ENCODE measurements at places on chromosomes 6 and 20.
A peak's percentile ranks its signal among the peaks of the same experiment; 100 is the strongest.

DNA sequence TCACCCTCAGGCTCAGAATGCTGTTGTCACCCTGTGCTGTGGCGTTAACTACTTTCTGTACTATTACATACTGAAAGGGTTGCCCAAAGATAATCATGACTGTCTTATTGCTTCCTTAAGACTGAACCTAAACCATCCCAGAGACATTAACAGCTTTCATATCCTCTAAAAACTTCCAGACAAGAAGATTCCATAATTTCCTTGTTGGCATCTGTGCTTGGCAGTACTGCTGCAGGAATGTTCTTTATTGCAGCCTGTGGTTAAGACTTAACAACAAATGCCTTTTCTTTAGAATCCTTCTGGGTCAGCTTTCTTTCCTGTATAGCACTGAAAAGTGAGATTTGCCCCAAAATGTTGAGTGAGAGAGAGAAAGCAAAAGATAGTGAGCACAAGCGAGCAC lies 109.7 kb downstream of the GJA10 start:
- no peak for ATAC-seq

DNA sequence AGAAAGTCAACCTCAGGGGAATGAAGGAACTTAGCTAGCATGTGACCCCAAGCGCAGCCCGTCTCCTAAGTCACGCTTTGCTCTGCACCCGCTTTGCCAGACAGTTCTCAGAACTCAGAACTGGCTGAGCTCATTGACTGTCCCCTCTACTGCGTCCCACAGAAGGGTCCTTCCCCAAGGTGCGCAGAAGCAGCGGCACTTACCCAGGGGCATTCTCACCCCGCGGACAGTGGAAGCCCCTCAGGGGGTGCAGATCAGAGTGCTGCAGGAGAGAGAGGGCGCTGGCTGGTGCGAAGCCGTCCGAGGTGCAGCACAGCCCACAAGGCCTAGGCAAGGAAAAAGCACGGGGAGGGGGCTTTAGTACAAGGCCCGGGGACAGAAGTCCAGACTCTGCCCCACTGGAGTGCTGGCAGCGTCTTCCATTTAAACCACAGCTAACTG lies 807 bp downstream of the SNHG17 start:
- peak; percentile 25 for ATAC-seq

GRCh38 chr20:62533591-62534495 lies 58.0 kb upstream of the GATA5 start:
- ATAC-seq = no peak

- ATAC-seq = no peak
Observed at GRCh38 chr6:25404693-25405169, 125.6 kb downstream of the CARMIL1 start.

GRCh38 chr6:4074478-4075235 lies 4.3 kb downstream of the FAM217A start:
- ATAC-seq = no peak

DNA sequence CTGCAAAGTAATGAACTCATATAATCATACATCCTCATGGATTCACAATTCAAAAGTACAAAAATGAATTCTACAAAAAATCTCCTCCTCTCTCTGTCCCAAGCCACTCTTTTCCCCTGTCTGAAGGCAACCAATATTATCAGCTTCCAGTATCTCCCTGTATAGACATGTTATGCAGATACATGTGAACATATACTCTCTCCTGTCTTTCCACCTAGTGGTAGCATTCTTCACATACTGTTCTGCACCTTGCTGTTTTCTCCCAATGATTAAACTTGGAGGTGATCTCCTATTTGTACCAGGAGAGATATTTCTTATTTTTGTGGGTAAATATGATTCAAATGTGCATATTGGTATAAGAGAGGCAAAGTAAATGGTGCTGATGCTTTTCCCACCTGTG lies 416.4 kb downstream of the EPM2A start:
- no peak for ATAC-seq

DNA sequence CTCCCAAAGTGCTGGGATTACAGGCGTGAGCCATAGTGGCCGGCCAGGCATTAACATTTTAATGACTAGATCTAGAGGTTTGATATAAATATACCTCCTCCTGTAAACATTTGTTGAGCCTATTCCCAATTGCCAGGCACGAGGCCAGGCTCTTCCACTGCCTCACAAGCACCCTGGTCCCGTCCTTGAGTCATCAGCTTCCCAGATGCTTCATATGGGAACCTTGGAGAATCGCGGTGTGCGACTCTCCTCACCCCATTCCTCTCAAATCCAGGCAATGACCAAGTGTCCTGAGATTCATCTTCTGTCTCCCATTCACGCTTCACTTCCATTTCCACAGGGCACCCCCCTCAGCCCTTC lies 35.9 kb upstream of the PIM1 start:
- peak; percentile 30 for ATAC-seq

DNA sequence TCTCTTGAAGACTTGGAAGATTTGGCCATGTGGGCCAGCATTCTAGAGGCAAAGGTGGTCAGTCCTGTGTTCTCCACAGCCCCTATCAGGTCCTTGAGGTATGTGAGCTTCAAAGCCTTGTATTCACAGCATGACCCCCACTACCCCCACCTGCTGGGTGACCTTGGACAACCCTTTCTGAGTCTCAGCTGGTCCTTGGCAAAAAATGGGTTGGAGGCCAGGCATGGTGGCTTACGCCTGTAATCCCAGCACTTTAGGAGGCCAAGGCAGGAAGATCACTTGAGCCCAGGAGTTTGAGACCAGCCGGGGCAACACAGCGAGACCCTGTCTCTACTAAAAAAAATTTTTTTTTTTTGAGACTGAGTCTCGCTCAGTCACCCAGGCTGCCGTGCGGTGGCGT lies 42.6 kb downstream of the UBE2V1 start:
- ATAC-seq = no peak

- ATAC-seq = peak; percentile 11
Observed at GRCh38 chr6:7401075-7401474, 11.5 kb downstream of the RIOK1 start.

DNA sequence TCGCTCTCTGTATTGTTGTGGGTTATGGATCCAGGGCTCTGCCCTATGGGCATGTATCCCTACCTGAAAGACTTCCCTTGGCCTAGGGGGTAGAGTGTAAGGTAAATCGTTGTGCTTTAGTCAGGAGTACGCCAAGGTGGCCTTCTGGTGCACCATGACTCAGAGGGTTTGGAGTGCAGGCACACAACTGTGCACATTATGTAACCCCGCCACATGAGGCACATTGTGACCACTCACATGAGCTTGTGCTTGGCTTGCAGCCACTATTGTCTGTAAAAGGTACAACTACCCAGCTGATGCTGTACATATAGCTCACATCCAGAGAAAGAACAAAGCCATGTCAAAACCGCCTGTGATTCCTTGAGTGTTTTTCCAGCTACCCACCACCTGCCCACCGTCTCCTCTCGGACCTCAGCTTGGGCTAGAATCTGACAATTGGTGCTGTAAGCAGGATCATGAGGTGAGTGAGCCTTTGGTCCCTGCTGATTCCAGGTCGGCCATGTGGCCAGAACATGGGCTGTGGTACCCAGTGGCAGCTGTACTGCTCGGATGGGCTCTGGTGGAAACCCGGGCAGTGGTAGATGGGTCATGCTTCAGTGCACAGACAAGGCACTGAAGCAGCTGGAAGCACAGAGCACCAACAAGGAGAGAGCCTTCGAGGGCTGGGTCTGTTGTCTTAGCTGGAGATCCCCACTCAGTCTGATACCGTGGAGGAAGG lies 33.8 kb downstream of the HDDC2 start:
- ATAC-seq = no peak

Measured in motor neuron (in vitro differentiated cells).